ENCODE measurements at places on chromosomes 16 and 17. TPM values are rescaled to one million over a fixed set of nuclear protein-coding genes. Genes with fewer than 3 reads are reported as not detected.

- no peak for DNase-seq
Observed at GRCh38 chr16:74724820-74725549, 24.3 kb upstream of the MLKL start.

DNA sequence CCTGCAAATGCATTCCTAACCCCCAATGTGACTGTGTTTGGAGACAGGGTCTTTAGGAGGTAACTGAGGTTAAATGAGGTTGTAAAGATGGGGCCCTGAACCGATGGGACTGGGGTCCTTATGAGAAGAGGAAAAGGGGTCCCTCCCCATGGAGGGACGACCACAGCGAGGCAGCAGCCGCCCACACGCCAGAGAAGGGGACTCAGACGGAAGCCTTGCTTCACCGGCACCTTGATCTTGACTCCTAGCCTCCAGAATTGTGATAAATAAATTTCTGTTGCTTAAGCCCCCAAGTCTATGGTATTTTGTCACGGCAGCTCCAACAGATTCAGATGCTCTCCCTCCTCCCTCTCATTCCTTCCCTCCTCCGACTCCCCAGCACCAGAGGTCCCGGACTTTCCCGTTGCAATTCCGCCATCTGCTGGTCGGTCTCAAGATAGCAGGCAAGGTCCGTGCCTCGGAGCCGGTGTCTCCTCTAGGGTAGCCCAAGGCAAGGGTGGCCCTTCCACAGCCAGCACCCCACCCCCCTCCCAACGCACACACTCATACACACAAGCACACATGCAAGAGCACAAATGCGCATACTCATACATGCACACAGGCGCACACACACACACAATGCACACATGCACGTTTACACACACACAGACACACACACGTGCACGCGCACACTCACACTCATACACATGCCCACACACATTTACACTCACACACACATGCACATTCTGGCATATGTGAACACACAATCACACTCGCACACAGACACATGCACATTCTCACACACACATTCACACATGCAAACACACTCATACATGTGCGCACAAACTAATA lies 23.1 kb upstream of the C16orf78 start:
- DNase-seq = peak; percentile 22

Gene SLC2A4
- not detected for total RNA-seq

DNA sequence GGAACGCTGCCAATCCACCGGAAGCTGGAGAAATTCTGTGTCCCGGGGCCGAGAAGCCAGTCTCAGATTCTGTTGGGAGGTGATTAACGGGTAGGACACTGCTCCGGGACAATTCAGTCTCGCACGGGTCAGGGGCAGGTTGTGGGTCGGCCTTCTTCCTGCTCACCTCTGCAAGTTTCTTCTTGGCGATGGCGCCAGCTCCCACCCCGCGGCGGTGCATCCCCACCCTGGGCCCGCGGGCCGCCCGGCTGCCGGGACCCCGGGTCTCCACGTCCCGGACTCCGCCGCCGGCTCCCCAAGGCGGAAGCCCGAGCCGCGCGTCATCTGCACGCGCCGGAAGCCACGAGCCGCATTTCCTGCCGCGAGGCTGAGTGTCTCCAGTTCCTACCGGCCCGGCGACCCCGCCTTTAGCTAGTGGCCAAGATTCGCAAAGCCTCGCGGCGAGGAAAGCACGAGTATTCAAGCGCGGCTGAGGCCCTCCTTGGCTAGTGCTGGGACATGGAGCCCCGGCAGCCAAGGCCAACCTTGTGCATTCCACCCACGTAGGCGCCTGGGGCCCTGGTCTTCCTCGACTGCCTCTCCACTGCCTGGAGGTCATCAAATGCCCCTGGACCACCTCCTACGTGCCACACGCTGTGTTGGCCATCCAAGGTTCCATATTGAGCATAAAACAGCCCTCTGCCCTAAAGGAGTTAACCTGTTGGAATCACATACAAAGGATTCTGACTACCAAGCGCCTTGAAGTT lies at the start of gene SNF8:
TSS of gene SNF8 (minus strand) at position 328 of the 746 bp plus-strand sequence. CDS start at position 220, 108 bp downstream.
- DNase-seq = peak; percentile 91

Gene MAP2K6
- 12.9 TPM for total RNA-seq

- no peak for DNase-seq
Observed at GRCh38 chr16:28915181-28915580, 9.9 kb downstream of the RABEP2 start.

- DNase-seq = no peak
Observed at GRCh38 chr17:7248796-7249195, 2.7 kb downstream of the CTDNEP1 start.

Gene PIGQ
- total RNA-seq = 59.0 TPM

- DNase-seq = no peak
Observed at GRCh38 chr17:67628580-67629013, 89.1 kb upstream of the NOL11 start.

Gene SEZ6
- total RNA-seq = not detected

Gene BICDL2
- total RNA-seq = not detected

GRCh38 chr16:27704252-27704651 lies 154.3 kb downstream of the KATNIP start:
- no peak for DNase-seq

GRCh38 chr16:86342161-86342834 lies 168.0 kb upstream of the FOXF1 start:
- DNase-seq = no peak

Gene ASGR1
- 0.58 TPM for total RNA-seq

DNA sequence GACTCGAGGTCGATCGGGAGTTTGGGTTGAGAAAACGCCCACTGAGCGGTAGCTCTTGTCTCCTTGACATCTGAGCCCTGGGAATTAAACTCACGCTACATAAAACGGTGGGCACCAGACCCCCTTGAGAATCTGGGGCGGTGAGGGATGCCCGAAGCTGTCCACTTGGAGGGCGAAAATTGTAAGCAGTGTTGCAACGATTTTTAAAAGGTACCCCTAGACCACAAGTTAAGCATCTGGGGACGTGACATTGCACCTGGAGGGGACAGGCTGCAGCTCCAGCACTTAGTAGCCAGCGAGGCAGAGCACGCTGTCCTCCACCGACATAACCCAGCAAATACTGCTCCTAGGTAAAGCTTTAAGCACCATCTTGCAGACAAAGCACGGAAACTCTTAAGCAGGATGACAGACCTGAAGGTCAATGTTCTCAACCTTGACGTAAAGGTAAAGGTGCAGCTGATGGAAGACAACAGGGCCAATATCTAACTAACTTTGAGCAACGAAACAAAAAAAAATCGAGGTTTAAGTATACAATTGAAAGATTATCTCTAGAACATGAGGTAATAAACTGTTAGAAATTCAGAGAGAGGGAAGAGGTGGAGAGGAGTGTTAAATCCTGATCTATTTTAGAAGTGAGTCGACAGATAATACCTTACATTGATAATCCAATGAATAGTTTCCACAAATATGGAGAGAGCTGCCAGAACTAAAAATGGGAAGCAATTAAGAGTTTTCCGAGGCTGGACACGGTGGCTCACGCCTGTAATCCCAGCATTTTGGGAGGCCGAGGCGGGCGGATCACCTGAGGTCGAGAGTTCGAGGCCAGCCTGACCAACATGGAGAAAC lies 921 bp upstream of the CDR2 start:
- no peak for DNase-seq

DNA sequence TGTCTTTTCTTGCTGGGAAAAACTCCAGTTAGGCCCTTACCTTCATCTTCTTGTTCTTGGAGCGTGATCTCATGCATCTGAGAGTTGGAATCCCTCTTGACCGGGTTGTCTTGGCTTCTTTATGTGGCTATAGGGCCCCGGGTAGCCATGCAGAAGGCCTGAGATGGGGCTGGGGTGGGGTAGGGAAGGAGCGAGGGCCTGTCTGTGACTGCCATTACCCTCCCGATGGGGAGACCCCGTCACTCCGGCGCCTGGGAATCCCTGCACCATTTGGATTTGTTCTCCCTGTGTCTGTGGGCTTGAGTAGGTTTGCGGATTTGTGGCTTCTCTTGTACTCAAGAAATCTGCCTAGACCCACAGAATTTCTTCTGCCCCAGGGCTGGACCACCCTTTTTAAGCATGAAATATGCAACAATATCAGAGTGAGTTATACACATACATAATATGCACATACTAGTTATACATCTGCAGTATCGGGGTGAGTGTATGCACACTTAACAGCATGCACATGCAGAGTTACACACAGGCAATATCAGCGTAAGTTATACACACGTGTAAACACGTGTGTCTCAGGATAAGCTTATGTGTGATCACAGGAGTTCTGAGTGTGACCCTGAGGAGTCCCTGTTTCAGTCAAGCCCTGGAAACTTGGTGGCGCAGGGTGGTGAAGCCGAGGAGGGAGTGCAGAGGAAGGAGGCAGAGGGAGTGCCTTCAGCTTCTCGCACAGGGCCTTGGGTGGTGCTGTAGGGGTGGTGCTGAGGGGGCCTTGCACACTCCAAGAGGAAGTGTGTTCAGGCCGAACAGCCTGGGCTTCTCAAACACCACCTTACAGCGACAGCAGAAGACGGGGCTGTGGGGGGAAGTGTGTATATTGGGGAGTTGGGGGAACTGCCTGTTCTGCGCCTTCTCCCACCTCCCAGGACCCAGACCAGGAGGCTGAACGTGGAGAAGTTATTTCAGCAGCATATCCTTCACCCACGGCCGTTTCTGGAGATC lies 18.5 kb downstream of the CCDC42 start:
- no peak for DNase-seq

DNA sequence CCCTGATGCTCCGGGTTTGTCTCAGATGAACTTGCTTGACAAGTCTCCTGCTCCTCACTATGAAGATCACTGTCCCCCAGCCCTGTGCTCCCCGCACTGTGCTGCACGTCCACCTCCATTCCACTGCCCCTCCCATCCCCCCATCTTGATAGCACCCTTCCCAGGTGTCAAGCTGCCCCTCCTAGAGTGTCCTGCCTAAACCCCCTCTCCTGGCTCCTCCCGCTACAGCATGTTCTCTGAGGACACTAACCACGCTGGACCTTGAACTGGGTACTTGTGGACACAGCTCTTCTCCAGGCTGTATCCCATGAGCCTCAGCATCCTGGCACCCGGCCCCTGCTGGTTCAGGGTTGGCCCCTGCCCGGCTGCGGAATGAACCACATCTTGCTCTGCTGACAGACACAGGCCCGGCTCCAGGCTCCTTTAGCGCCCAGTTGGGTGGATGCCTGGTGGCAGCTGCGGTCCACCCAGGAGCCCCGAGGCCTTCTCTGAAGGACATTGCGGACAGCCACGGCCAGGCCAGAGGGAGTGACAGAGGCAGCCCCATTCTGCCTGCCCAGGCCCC lies 18.5 kb downstream of the DEXI start:
- no peak for DNase-seq

Gene CDK5R1
- total RNA-seq = 17.8 TPM

Gene CX3CL1
- total RNA-seq = not detected

Gene SLC12A3
- not detected for total RNA-seq

- no peak for DNase-seq
Observed at GRCh38 chr16:75584108-75584507, 17.9 kb downstream of the GABARAPL2 start.

DNA sequence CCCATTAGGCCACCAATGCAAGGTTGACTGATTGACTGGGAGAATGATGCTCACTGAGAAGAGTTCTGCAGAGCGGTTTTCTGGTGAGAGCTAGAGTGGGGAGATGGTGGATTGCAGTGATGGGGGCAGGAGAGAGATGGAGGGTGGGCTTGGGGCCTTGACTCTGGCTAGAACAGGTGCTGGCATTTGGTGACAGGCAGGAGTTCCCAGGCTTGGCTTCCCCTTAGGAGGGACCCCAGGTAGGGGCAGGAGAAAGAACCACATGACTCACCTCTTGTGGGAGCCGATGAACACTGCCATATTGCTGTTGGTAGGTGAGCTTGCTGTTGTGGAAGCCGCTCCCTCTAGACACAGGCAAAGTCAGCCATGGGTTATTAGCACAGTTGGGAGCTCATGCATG lies 8.0 kb downstream of the CD300LB start:
- no peak for DNase-seq

DNA sequence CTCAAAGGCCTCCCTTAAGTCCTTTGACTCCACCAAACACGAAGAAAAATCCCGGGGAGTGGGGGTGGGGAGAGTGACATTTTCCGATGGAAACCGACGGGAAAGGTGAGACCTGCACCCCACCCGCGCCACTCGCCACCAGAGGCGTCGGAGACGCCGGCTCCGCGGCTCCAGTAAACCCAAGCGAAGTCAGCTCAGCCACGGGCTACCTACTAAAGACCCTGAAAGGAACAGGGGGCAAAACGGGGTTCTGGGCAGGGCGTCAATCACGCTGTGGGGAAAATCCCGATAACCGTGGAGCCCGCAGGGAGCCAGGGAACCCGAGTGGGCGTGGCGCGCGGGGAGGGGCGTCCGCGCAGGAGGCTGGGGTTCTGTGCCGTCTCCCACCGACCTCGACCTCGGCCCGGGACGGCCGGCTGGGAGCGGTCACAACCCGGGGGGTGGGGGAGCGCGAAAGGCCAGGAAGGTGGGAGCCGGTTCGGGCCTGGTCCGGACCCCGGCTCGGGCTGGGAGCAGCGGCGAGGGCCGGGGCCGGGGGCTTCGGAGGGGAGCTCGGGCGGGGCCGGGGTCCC lies 565 bp downstream of the WDR45B start:
- DNase-seq = peak; percentile 54

DNA sequence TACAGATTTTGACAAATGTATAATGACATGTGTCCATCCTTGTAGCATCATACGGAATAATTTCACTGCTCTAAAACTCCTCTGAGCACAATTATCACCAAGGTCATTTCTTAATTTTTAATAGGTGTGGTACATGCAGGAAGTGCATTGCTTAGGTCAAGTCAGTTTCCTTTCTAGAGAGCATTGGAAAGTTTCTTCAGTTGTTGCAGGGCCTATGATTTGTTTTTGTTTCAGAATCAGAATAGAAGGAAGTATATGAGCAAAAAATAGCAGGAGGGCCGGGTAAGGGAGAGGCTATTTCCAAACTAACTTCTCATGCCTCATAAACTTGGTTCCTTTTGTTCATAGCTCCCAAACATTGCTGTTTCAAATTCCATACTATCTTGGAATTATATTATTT lies 24.0 kb upstream of the SLFN5 start:
- no peak for DNase-seq

DNA sequence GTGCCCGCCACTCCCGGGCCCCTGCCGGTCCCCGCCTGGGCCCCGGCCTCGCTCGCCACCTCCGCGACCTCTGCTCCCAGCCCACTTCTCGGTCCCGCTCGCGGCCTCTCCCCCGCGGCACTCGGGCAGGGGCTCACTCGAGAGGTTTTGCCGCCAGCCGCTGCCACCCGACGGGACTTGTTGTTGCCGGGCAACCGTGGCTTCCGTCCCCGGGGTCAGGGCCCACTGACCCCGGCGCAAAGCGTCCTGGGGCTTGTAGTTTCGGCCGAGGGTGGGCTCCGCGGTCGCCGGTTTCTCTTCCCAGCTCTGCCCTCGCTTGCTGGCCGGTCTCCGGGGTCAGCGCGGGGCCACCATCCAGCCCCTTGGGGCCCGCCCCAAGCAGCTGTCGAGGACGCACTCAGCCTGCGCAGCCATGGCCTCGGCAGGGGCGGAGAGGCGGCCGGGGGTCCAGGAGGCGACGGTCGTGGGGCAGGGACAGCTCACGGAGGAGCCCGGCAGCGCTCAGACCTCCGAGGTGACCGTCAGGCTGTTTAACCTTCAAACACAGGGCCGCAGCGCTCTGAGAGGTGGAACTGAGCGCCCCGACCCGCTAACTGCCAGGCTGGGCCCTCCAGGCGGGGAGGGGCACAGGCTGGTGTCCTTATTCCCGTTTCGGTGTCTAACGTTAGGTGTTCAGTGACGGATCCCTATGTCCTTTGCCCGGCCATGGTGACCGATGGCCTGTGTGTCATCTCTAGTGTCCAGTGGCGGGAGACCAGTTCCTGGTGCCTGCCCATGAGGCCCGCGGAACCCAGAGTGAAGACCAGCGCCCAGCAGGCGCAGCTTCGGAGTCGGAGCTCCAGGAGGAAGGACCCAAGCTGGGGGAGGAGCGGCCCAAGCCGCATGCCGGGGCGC lies at the start of the genes C16orf86 and ENKD1:
TSS of gene C16orf86 (plus strand) at position 256 of the 894 bp plus-strand sequence. CDS start at position 413, 157 bp downstream.
TSS of gene ENKD1 (minus strand) at position 192 of the 894 bp plus-strand sequence. CDS start 308 bp downstream, outside the sequence.
- peak; percentile 81 for DNase-seq

GRCh38 chr17:50858486-50859225 lies 7.5 kb downstream of the TOB1 start:
- no peak for DNase-seq

Gene FKBP10
- total RNA-seq = not detected
